ENCODE measurements at places on chromosomes 11 and 22. TPM values are rescaled to one million over a fixed set of nuclear protein-coding genes. Genes with fewer than 3 reads are reported as not detected.

Gene CD3D
- 489 TPM for total RNA-seq

Gene RBM14
- 124 TPM for total RNA-seq

Gene MRGPRX4
- not detected for total RNA-seq

Gene EMID1
- not detected for total RNA-seq

- no peak for DNase-seq
Measured at GRCh38 chr11:24312464-24313238, 184.2 kb upstream of the LUZP2 start.

- DNase-seq: no peak
Measured at GRCh38 chr11:562046-562645, 1.4 kb downstream of the RASSF7 start.

DNA sequence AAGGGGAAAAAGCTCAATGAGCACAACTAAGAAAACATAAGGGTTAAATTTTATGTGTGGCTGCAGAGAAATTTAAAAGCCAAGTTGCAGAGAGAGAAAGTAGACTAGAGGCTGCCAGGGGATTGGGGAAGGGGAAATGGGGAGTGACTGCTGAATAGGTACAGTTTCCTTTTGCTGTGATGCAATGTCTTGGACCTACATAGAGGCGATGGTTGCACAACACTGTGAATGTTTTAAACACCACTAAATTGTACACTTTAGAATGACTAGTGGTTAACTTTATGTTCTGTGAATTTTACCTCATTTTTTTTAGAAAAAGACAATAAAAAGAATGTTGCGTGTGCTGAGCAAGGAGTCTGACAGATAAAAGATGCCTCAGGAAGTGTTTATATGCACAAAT is 36.5 kb downstream of the TENM4 start:
- no peak for DNase-seq

DNA sequence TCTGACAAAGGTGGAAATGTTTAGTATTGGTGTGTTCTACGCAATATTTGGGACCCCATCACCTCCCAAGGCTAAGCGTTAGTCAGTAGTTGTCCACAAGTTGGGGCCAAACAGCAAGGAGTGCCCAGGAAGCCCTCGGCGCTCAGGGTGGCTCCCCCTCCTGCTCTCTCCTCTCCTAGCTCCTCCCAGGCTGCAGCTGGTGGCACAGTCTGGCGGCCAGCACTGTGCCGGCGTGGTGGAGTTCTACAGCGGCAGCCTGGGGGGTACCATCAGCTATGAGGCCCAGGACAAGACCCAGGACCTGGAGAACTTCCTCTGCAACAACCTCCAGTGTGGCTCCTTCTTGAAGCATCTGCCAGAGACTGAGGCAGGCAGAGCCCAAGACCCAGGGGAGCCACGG is 16.8 kb downstream of the CD5 start:
- no peak for DNase-seq

Data from activated CD4-positive, alpha-beta T cell treated with anti-CD3 and anti-CD28 coated beads, Interleukin-2, amount 10 ng/mL, durations not matched to agents 7 days and 5 days (primary cell).